Kidney epithelial cell (primary cell): ENCODE measurements at places on chromosomes 16 and 17. TPM values are rescaled to one million over a fixed set of nuclear protein-coding genes. Genes with fewer than 3 reads are reported as not detected.

Gene TBX2
- total RNA-seq, result 7.3 and 7.7 TPM in 2 replicates

Gene CRHR1
- not detected in 2 replicates for total RNA-seq

Gene MAPT
- total RNA-seq, result 0.25 and 1.0 TPM in 2 replicates

Gene AKAP1
- total RNA-seq, result 28.6 and 32.6 TPM in 2 replicates

Gene CDRT15L2
- total RNA-seq, result not detected in 2 replicates

Gene FAM234A
- total RNA-seq, result 97.5 and 131 TPM in 2 replicates

Gene CLEC18B
- 122 and 140 TPM in 2 replicates for total RNA-seq

Gene TNS4
- total RNA-seq, result 0.34 TPM in 1 of 2 replicates, not detected in the other

Gene CTRL
- total RNA-seq, result 5.5 TPM in 1 of 2 replicates, not detected in the other

Gene MRPL12
- 66.1 and 70.5 TPM in 2 replicates for total RNA-seq

Gene PTX4
- total RNA-seq, result not detected in 2 replicates

Gene MT4
- total RNA-seq, result not detected in 2 replicates

DNA sequence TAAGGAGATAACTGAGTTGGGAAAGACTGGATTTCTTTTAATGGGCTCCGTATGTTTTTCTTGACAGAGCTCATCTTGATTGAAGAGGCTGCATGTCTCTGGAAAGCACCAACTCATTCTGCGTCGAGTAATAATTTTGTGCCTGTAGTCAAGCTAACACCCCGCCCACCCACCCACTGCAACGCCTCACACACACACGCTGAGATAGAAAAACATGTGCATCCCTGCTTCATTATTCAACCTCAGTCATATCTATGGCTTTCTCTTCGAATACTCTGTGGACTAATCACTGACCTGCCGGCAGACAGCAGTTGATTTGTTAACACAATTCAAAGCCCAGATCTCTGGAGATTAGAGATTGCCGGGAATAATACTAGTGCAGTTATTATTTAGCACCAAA is 220.2 kb upstream of the TOM1L1 start:
- no peak for DNase-seq

DNA sequence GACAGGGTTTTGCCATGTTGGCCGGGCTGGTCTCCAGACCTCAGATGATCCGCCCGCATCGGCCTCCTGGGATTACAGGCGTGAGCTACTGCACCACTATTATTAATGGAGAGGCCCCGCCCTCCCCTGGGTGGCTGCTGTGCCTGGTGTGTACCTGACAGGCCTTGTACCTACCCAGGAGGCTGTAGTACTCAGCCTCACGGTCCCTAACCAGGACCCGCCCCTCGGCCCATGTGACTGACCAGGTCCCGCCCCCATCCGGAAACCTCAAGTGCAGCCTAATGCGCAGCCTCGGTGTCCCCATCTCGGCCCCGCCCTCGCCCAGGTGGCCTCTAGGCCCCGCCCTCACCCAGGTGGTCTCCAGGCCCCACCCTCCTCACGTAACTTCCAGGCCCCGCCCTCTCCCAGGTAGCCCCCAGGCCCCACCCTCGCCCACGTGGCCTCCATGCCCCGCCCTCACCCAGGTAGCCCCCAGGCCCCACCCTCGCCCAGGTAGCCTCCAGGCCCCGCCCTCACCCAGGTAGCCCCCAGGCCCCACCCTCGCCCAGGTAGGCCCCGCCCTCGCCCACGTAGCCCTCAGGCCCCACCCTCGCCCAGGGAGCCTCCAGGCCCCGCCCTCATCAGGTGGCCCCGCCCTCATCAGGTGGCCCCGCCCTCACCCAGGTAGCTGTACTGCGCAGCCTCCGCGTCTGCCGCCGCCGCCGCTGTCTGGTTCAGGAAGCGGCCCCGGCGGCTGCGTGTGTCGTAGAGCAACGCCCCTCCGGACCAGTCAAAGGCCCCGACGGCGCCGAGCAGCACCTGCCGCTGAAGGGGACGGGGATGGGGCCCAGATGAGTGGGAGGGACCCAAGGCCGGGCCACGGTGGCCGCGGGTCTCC is 31.0 kb downstream of the HASPIN start:
- DNase-seq, result no peak

- no peak for DNase-seq
Observed at GRCh38 chr17:334974-335481, 17.6 kb downstream of the RPH3AL start.

DNA sequence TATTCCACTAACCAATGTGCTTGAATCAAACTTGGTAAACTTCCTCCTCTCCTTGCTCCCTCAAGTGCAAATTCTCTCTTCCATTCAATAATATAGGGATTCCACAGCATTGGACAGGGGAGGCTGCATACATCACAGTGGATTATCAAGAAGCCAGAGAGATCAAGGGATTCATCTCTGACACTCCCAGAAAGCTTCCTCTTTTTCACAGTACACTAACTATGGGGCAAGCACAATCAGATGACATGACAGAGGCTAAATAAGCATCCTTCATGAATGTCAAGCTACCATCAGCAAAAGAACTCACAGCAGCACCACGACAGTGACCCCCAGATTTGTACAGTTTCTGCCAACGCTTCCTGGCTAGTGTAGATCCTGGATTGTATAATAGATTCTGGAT is 178.4 kb upstream of the C17orf78 start:
- DNase-seq, result no peak

- no peak for DNase-seq
Observed at GRCh38 chr17:6035801-6036394, 34.3 kb upstream of the WSCD1 start.

- DNase-seq, result no peak
Observed at GRCh38 chr17:27754549-27754948, 45.8 kb downstream of the NOS2 start.

- DNase-seq, result no peak
Observed at GRCh38 chr16:1914084-1914608, 4.1 kb downstream of the HS3ST6 start.

DNA sequence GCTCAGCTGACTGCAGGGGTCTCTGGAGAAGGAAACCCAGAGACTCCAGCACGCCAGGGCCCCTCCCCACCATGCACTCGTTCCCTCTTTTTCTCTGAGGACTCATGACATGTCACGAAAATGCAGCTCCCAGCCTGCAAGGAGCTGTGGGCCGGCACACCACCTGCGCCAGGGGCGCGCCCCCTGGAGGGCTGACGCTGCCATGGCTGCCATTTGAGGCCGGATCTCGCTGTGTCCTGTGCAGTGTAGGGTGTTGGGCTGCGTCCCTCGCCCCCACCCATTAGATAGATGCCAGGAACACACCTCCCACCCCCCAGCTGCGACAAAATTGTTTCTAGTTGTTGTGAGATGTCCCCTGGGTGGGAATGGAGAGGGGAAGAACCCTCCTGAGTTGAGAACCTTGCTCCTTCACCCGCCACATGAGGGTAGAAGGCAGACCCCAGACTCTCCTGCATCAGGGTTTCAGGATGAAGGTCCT is 8.2 kb downstream of the SYNGR2 start:
- no peak for DNase-seq

DNA sequence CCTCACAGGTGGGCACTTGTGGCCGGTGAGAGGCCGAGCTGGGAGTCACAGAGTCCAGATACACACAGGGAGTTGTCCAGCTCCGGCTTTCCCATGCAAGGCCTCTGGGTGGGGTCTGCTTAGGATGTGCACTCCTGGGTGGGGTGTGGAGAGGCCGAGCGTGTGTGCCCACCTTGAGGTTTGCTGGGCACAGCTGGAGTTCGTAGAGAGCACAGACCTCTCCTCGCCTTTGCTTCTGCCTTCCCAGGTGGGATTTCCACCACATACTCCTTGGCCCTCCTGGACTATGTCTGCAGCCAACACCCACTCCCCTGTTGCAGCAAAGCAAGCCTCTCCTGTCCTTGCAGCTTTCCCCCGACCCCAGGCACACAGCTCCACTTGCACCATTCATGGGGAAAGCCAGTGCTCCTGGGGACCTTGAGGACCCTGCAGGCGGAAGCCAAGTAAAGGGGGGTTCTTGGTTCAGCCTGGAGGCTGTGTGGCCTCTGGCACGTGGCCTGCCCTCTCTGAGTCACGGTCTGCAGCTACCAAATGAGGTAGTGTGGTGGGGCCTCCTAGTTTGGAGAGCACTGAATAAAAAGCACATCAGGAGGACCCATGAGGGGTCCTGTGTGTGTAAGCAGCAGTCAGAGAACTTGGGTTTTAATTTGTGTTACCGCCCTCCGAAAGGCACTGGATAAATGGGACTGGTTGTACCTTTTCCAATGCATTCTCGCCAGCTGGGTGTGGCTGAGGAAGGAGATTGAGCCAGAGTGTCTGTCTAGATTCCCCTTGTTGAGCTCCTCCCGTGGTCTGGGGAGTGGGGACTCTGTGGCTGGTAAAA is 31.5 kb downstream of the MPRIP start:
- DNase-seq, result no peak

GRCh38 chr17:21500064-21500463 is 123.9 kb downstream of the KCNJ12 start:
- no peak for DNase-seq

DNA sequence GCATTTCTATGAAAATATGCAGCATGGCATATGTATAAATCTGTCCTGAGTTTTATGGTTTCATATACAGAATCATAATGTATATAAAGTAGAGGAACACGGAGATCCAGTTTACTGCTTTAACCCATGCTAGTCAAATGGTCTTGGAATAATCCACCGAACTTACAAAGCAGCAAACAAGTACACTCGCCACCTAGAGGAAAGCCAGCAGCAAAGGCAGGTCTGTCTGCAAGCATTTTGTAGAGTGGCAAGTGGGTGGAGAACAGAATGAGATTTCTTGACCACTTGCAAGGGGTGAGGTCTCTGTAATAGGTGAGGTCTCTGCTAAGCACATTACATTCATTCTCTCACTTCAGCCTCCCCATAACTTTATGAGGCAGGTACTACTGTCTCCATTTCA is 308.3 kb downstream of the CA10 start:
- no peak for DNase-seq

GRCh38 chr17:28937044-28937729 is 14.1 kb downstream of the PHF12 start:
- no peak for DNase-seq

- no peak for DNase-seq
Observed at GRCh38 chr16:47667956-47668355, 206.8 kb downstream of the PHKB start.

- DNase-seq, result no peak
Observed at GRCh38 chr17:45294506-45294905, 22.3 kb downstream of the MAP3K14 start.

GRCh38 chr17:47776330-47777197 is 43.5 kb downstream of the TBX21 start:
- DNase-seq, result no peak

GRCh38 chr17:81428121-81428515 is 32.9 kb downstream of the BAHCC1 start:
- no peak for DNase-seq

DNA sequence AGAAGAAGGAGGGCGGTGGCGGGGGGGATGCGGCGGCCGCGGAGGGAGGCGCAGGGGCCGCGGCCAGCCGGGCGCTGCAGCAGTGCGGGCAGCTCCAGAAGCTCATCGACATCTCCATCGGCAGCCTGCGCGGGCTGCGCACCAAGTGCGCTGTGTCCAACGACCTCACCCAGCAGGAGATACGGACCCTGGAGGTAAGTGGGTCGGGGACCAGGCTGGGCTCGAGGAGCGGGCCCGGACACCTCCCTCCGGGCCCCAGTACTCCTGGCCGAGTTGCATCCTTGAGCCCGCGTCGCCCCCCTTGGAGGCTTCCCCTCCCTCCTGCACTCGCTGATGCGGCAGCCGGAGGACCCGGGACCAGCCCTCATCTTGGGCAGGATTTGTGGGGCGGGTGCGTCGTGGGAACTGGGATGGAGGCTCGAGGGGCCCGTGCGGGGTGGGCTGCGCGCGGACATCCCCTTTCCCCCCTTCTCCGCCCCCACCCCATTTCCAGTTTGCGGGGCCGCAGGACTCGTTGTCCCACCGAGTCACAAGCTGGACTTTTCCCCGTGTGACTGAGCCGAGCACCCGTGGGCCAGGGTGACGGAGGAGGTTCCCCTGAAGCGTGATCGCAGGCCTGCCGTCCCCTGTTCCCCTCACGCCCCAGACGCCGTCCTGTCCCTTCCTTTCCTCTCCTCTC is 572 bp downstream of the KSR1 start:
- DNase-seq, result no peak

DNA sequence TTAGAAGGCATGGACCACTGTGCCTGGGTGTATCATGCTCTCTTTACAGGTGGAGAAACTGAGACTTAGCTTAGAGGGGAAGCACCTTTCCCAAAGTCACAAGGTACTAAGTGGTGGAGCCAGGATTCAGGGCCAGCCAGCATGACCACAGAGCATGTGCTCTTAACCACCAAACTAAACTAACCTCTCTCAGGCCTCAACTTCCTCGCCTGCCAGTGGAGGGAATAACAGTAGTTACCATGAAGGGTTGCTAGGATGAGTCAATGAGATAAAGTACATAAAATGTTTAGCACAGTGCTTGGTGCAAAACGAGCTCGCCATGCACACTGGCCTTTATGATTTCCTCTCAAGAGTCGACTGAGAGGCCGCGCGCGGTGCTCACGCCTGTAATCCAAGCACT is 6.4 kb upstream of the MYO1C start:
- no peak for DNase-seq

GRCh38 chr17:8599351-8600011 is 31.0 kb downstream of the MYH10 start:
- DNase-seq, result no peak
